Right kidney (tissue), 9 donors: ENCODE measurements at places on chromosomes 5 and 9.

- no peak for DNase-seq
These were observed 286.8 kb upstream of the PANK3 start for GRCh38 chr5:168865968-168866367.

DNA sequence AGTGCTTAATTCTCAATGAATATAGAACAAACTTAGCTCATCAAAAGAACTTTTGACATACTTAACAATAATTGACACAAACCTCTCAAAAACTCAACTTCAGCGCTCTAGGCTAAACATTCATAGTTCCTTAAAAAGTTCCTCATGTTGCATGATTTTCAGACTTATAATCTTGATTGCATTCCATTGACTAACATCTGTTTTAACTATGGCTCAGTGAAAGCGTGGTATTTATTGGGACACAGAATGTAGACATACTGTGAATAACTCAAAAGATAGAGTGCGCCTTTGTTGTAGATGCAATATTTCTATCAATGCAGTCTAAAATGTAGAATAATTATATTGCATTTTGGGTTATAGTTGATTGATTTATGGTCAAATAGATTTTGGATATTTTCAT lies 227.1 kb upstream of the HAPLN1 start:
- no peak for DNase-seq

DNA sequence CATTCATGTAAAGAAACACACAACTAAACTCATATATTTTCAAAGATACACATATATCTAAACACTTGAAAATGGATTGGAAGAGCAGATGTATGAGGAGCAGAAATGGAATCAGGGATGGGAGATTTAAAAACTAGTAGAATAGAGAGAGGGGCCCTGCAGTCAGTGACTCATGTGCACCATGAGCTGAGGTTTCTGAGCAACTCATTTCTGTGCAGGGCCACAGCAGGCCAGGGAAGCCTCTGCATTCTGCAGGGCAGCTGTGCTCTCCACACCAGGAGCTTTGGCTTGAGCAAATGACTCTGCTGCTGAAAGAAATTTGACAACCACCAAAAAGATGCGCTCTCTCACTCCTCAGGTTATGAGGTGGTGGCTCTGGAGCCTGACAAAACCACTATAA lies 27.1 kb downstream of the LHX6 start:
- no peak for DNase-seq

- DNase-seq: peak; percentile 71
These were observed 628 bp downstream of the HOMER1 start for GRCh38 chr5:79513308-79513703.

DNA sequence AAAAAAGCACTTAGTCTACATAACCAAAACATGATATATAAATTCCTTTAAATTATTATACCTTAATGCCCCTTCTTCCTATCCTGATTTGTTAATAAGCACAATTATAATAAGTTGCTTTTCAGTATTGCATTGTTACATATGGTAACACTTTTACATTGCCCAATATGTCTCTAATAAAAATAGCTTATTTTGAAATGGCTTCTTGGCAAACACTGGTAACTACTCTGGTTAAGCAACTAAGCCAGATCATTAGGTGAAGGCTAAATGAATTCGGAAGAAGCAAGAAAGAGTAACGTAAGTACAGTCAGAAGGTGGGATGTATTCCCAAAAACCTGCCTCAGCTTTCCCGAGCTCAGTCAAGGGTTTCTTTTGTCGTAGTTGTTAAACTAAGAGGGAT lies 85.3 kb downstream of the TTC39B start:
- DNase-seq: no peak

DNA sequence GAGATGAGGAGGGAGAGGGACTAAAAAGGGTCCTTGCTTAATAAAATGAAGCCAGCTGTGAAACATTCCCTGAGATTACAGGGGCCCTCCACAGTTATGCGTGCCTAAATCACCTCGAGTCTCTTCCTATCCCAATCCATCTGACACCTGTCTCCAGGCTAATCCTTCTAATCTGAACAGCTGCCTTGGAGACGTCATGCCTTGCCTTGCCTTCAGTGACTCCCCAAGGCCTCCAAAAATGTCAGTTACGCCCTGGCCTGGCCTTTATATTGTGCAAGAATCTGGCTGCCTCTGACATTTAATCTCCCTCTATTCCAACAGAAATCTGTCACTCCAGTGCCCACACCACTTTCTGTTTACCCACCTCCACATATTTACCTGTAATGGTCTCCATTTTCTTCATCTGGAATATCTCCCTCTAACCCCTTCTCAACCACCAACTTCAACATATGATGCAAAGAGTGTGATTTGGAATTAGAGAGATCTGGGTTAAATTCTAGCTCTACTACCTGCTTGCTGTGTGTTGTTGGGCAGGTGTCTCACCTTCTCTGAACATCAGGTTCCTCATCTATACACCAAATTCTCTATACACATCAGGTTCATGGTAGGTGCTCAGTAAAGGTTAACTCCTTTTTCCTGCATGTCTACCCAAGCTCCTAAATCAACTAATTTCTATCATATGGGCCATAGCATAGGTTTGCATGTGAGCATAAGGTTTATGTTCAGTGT lies 57.9 kb downstream of the PTCD2 start:
- DNase-seq: no peak

GRCh38 chr5:6553972-6554371 lies 78.9 kb downstream of the NSUN2 start:
- no peak for DNase-seq

GRCh38 chr9:94779693-94780290 lies 53.3 kb downstream of the AOPEP start:
- no peak for DNase-seq

- DNase-seq: no peak
These were observed 10.5 kb upstream of the MYOT start for GRCh38 chr5:137856916-137857862.

- no peak for DNase-seq
These were observed 182.5 kb downstream of the FRMD3 start for GRCh38 chr9:83355729-83356151.

GRCh38 chr9:134868751-134869553 lies 11.7 kb upstream of the FCN2 start:
- DNase-seq: no peak

- DNase-seq: no peak
These were observed 418.6 kb upstream of the GRAMD2B start for GRCh38 chr5:126004636-126005035.

DNA sequence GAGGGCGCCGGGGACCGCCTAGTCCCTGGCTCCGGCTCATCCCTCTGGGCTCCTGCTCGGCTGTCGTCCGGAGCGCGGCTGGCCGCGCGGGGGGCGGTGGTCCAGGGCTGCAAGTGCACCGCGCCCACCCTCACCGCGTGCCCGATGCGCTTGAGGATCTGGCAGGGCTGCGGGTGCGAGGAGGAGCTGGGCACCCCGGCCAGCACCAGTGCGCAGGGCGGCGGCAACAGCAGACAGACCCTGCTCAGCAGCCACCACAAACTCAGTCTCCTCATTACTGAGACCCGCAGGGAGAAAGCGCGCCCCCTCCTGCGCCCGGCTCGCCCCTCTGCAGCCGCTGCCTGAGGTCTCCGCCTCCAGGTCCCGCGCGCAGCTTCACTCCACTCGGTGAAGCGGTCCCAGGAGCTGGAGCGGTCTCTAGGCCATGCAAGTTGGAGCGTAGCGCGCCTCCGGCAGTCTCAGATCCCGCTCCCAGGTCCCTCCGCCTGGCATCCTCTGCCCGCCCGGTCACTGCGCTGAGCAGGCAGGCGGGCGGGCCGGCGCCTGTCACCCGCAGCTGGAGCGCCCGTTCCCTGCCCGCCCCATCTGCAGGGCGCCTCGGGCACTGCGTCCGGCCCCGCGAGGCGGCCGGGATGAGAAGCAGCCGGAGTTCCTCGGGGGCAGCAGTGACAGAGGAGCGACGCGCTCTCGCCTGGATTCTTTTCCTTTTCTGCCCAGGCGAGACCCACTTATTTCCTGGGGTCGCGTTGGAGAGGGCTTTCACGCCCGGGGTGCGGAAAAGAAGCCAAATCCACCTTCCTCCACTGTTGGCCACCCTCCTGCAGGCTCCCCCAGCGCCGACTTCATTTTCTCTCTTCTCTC lies 512 bp downstream of the GRIN3A start:
- DNase-seq: peak; percentile 57

- DNase-seq: peak; percentile 34
These were observed 101.0 kb downstream of the CD180 start for GRCh38 chr5:67095346-67096171.

DNA sequence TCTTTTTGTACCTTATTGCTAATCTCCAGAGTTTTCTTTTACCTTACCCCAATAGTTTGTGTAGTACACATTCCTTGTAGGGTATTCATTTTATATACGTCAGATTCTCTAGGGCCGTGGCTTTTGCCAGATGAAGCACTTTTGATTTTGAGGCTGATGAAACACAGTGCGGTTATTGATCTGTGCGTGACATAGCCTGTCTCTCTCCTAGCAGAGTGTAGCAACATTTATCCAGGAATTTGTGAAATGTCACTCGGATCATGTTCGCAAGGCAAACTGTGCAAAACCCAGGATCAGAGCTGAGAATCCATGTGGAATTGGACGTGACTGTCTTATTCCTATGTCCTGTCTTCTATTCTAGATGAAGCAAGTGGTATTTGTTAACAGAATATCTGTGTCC lies 142.0 kb upstream of the SH3GL2 start:
- DNase-seq: no peak
